ENCODE measurements at places on chromosomes 2 and 18.

- no peak for DNase-seq
Observed at GRCh38 chr2:154587739-154588138, 110.8 kb upstream of the KCNJ3 start.

GRCh38 chr18:6885006-6885481 lies 155.5 kb downstream of the ARHGAP28 start:
- DNase-seq, result no peak

GRCh38 chr2:174761837-174762236 lies 2.4 kb downstream of the CHRNA1 start:
- peak; percentile 51 for DNase-seq

- peak; percentile 77 for DNase-seq
Observed at GRCh38 chr2:67879586-67880290, 183.1 kb downstream of the C1D start.

DNA sequence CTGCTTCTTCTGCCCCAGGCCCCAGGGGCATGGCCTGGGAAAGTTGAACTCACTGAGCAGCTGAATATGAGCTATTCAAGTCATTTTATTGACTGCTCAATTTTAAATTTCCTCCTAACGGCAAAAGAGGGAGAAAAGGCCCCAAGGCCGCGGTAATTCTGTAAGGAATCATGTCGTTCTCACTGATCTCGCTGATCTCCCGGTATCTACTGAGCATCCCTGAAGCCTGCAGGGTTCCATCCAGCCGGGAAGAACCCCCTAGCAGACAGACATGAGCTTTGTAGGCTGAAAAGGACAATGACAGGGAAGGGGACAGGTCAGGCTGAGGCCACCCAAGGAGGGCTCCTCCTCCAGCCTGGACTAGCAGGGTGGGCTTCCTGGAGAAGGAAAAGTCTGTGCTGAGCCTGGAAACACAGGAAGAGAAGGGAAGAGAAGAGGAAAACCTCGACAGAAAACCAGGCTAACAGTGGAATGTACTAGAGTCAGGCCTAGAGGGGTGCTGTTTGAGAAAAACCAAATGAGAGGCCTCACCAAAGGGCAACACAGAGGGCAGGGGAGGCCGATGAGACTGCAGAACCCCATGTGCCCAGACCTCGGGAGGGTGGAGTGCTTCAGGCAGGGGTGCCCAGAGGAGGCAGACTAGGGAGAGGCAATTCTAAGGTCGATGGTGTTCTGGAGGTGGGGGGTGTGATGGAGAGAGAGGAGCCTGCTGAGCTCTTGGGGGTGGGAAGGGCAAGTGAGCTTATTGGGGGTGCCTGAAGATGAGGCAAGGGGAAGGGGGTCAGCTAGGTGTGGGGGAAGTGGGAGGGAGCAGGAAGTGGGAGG lies 2.9 kb upstream of the NPPC start:
- no peak for DNase-seq

DNA sequence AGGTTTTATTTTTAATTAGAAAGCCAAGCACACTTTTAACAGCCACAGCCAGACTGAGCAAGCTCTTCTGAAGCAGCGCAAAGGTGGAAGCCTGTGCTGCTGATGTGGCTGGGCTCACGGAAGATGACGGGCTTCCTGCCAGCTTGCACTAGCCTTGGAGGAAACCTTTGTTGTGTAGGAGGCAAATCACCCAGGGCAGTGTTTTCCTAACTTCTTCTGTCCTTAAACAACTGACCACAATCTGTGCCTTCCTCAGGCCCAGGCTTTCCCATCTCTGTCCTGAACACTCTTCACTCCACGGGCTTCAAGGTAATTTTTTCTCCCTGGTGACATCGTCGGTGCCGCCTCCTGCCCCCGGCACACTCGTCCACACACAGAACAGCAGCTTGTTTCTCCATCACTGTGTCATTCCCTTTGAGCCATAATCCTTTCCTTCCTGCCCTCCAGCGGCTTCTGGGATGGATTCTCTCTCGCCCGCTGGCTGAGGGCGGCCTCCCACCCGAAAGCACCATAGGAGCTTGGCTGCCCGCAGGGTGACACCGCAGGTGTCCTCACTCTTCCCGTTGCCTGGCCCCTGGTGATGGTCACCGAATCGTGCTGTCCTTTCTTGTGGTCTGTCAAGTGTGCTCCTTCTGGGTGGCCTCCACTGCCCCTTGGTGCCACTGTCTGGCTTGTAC lies 31.1 kb upstream of the INHBB start:
- no peak for DNase-seq

GRCh38 chr2:239693330-239693729 lies 292.5 kb upstream of the HDAC4 start:
- DNase-seq, result no peak

- DNase-seq, result no peak
Observed at GRCh38 chr2:105954891-105955290, 210.2 kb downstream of the NCK2 start.

DNA sequence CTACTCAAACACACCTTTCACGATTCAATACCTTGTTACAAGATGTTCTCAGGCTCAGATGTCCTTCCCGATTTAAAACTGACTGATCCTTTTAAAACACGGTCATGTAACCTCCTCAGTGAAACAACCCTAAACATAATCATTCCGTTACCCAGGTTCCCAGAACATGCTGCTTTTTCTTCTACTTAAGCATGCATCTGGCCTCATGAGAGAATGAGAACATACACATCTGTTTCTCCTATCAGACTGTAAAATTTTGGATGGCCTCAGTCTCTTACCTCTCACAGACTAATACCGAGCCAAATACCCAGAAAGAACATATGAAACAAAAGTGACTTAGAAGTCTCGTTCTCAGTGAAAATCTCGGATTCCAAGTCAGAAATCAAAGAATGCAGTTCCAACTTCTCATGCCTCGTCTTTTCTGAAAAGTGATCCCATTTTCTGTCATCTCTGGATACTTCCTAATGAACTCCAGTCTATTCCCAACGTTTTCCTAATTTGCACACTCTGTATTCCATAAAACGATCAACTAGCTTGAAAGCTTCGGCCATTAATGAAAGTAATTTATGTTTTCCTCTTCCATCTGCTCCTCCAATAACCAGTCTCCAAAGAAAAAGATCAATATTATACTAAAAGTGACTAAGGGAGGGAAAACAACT lies 919 bp downstream of the SF3B1 start:
- no peak for DNase-seq

- no peak for DNase-seq
Observed at GRCh38 chr2:47721296-47721695, 61.6 kb upstream of the MSH6 start.

DNA sequence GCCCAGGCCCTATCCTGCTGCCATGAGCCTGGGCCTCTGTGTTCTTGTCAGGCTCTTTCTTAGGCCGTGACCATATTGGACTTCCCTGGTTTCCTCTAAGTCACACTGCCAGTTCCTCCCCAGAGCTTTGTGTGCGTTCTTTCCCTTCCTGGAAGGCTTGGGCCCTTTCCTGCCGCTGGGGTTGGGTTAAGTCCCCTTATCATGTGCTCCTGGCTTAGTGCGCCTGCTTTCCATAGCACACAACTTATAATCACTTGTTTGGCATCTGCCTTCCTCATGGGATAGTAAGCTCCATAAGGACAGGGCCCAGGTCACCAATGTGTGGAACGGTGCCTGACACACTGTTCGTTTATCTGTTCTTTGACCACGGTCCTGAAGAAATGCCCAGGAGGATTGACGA lies 31.3 kb downstream of the NIFK start:
- no peak for DNase-seq

- DNase-seq, result no peak
Observed at GRCh38 chr2:196247976-196248280, 76.5 kb upstream of the STK17B start.

GRCh38 chr2:106197878-106198277 lies 3.8 kb upstream of the UXS1 start:
- peak; percentile 85 for DNase-seq

DNA sequence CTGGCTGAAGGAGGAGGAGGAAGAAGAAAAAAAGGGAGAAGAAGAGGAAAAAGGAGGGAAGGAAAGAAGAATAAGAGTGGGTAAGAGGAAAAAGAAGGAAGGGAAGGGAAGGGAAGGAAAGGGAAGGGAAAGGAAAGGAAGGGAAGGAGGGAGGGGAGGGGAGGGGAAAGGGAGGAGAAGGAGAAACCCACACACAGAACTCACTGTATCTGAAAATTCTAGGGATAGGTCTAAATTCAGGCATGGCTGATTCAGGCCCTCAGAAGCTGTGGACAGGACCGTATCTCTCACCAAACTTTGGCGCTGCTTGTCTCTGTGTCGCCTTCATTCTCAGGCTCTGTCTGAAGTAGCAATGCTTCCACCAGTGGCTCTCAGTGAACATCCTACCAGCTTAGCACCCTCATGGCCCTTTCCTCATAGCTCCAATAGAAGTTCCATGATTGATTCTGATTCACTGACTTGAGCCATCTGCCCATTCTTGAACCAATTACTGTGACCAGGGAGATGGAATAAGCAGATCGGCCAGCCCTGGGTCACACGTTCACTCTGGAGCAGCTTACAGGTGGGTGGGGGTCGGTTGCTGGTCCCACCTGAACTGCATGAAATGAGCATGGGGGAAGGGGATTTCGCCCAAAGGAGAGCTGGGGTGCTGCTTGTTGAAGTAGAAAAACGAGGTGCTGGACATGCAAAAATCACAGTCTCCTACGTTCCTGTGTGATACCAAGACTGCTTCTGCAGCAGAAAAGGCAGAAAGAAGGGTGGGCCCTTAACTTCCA lies 59.7 kb downstream of the TTC32 start:
- DNase-seq, result no peak

- peak; percentile 8 for DNase-seq
Observed at GRCh38 chr2:26491563-26492167, 13.7 kb upstream of the OTOF start.

DNA sequence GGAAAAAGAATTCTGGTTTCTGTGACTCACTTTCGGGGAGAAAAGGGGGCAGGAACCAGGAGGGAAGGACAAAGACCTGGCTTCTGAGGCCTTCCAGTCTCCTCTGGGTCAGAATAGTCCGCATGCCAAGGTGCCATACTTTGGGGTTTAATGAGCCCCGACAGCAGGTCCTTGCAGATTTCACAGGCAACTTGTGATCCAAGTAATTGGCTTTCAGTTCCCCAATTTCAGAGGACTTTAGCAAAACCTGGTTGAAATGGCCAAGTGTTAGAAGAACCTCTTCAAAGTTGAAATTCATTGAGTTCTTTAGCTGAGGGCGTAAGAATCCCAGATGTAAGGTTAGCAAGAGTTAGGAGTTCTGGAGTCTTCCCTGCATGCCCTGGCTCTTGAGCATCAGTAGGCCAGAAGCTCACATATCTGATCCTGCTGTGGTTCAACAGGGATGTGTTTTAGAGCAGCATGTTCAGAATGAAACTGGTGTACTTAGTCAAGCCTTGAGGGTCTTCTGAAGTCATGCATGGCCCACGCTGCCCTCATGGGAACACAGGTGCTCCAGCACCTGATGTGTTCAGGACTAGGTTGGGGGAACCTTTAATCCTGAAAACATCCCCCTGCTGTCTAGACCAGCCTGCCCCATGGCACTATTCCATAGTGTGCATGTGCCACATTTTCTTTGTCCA lies 143.0 kb downstream of the NUP35 start:
- DNase-seq, result no peak

DNA sequence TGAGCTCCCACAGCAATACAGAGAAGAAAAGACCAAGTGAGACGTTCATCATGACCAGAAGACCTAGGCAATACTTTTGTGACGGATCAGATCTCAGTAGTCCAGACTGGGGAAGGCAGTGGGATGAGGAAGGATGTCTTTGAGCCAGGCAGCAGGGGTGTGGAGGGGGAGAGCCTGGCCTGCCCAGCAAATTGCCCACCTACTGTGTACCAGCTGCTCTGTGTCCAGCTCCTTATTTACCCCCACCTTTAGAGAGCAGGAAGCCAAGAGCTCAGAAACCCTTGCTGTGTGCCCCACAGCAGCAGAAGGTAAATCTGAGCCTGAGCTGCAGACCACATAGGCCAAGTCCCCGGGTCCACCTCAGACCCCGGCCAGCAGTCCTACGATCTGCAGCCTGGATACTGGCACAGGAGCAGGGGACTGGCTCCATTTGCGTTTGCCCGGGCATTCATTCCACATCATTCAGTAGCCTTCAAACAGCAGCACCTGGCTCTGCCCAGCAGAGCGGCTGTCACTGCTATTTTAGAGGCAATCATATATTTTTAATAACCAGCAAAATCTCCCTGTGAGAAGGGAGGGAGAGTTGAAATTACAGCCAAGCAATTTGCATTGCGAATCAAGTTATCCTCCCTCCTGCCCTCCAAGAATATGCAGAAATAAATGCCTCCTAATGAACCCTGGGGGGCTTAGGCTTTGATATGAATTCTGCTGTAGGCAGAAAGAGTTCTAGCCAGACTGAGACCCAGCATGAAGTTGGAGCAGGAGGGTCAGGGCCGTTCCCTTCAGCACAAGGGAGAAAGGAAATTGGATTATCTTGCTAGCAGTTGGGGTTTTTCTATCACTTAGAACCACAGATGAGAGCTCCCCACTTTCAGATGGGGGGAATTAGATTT lies 110.0 kb upstream of the FZD7 start:
- DNase-seq, result no peak

- DNase-seq, result no peak
Observed at GRCh38 chr2:147096671-147097070, 748.2 kb upstream of the ACVR2A start.

DNA sequence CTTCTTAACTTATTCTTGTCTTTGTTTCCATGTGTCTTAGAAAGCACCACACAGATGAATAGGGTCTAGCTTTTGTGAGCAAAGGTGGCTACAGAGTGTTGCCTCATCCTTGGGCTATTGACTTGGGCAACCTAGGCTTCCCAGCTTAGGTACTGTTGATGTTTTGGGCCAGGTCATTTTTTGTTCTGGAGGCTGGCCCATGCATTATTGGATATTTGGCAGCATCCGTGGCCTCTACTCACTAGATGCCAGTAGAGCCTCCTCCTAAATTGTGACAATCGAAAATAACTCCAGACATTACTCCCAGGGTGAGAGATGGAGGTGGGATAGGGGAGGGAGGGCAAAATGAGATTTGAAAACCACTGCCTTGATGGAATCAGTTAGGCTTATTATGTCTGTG lies 127.3 kb upstream of the EPC2 start:
- DNase-seq, result no peak

- DNase-seq, result peak; percentile 55
Observed at GRCh38 chr2:10048501-10049171, 5.3 kb downstream of the KLF11 start.

- no peak for DNase-seq
Observed at GRCh38 chr2:10873171-10873570, 38.6 kb upstream of the KCNF1 start.

DNA sequence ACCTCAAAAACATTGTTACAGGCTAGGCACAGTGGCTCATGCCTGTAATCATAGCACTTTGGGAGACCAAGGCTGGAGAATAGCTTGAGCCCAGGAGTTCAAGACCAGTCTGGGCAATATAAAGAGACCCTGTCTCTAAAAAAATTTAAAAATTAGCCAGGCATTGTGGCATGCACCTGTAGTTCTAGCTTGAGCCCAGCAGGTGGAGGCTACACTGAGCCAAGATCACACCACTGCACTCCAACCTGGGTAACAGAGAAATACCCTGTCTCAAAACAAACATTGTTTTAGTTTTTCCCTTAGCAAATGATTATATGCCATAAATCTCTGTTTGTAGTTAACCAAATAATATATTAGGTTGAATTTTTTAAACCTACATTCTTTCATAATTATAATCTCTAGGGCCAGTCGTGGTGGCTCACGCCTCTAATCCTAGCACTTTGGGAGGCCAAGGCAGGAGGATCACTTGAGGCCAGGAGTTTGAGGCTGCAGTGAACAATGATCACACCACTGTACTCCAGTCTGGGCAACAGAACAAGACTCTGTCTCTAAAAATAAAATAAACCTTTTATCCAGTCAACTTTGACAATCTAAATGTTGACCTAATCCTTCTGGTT lies 13.3 kb upstream of the CYP20A1 start:
- DNase-seq, result peak; percentile 17
